Stimulated activated CD8-positive, alpha-beta memory T cell treated with anti-CD3 and anti-CD28 coated beads, Interleukin-4, amount 100 ng/mL, for 24 hours (primary cell): ENCODE measurements at places on chromosomes 11 and 22.
A peak's percentile ranks its signal among the peaks of the same experiment; 100 is the strongest.

GRCh38 chr22:50027639-50028537 lies 15.3 kb upstream of the IL17REL start:
- DNase-seq, result peak; percentile 50

- DNase-seq, result no peak
These were observed 39.7 kb downstream of the RTL6 start for GRCh38 chr22:44458044-44459020.

DNA sequence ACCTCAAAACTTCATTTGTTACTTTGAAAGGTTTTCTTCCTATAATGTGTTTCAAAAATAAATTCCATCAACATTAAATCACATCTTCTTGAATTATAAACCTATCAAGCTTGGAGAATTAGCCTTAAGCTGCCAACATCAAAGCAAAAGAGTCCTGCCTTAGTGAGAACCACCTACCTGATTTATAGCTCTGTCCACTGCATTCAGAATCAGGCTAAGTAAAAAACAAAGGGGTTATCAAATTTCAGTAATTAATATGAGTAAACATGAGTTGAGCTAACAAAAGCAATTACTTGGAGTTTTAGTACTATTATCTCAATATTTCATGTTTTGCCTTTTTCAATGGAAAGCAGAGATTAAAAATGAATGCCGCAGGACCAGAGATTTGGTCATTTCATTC lies 73.9 kb downstream of the CADM1 start:
- DNase-seq, result no peak

GRCh38 chr11:60170566-60170965 lies 12.3 kb downstream of the MS4A6A start:
- DNase-seq, result no peak

GRCh38 chr11:36296884-36297543 lies 926 bp downstream of the PRR5L start:
- DNase-seq, result no peak

- no peak for DNase-seq
These were observed 97.1 kb upstream of the ZC3H12C start for GRCh38 chr11:109996060-109996459.

DNA sequence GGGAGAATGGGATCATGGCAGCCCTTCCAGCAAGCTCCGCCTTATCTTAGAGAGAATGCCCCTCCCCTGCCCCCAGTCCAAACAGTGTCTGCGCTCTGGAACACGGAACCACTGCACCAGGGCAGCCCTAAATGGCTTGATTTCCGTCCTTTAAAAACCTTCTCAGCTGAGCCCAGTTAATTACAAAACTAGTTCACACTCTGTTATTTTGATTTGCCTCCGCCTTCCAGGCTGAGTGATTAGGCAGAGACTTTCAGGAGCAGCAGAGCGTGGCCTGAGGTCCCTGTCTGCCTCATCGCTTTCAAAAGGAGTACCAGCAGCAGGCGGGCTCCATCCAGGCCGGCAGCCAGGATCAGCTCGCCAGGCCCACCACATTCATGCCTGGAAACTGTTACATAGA lies 313.0 kb downstream of the BRD1 start:
- no peak for DNase-seq

DNA sequence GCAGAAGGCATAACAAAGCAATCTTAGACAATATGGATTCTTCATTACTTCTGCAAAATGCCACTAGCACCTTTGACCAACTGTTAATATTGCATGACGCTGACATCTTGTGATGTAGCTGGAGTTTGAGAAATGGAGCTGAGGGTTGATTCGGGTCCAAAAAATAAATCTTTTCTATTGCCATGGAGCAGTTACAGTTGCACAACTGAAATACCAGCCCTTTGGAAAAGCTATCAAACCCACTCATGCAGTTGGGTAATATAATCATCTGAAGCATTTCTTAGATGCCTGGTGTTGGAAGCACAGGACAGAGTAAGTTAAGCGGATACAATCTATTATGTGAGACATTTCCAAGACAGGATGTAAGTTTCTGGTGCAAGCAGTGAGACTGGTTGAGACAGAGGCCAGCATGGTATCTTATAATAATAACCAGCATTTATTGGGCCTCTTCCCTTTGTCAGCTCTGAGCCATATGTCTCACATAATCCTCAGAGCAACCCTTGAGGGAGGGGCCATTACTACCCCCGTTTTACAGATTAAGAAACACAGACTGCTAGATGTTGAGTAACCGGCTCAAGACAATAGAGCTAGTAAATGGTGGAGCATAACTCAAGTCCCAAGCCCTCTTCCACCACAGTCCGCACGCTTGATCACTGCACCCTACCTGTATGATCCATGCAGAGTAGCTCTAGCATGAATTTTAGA lies 74.9 kb upstream of the CAPRIN1 start:
- no peak for DNase-seq

DNA sequence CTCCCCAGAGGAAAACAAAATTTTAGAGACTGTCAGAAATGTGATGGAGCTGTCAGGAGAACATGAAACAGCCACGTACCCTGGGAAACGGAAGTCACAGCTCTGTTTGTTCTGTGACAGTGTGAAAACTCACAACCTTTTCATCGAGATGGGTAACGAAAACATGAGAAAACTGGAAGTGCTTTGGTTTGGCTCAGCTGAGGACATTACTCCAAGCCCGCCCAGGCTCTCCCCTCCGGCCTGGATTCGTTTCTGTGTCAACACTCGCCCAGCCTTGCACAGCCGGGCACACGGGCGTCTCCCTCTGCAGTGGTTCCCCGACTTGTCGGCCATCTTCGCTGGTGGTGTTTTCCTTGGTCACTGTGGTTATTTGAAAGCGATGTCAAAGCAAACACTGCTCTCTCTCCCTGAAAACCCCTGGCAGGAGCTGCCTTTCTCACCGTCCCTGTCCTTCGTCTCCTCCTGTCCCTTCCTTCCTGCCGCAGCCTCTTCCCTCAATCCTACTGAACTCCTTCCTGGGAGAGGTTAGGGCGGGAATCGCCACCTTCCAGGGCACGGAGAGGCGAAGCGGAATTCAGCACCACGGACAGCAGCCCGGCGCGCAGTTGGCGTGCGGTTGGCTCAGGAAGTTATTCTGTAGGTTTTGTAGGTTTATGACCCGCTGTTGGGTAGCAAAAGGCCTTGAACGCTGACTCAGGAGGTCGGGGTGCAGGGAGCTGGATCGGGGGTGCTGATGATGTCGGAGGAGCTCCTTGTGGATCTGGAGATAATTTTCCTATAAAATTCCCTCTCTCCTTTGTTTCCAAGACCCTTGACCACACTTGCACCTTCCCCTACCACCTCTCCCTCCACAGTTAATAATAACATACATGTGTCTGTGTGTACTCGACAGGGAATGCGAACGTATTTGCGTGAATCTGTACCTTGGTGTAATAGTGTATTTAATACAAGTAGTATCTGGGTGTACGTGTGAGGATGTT lies 13.1 kb upstream of the RPS19BP1 start:
- DNase-seq, result peak; percentile 58

GRCh38 chr11:106127604-106128003 lies 50.1 kb downstream of the AASDHPPT start:
- DNase-seq, result no peak

DNA sequence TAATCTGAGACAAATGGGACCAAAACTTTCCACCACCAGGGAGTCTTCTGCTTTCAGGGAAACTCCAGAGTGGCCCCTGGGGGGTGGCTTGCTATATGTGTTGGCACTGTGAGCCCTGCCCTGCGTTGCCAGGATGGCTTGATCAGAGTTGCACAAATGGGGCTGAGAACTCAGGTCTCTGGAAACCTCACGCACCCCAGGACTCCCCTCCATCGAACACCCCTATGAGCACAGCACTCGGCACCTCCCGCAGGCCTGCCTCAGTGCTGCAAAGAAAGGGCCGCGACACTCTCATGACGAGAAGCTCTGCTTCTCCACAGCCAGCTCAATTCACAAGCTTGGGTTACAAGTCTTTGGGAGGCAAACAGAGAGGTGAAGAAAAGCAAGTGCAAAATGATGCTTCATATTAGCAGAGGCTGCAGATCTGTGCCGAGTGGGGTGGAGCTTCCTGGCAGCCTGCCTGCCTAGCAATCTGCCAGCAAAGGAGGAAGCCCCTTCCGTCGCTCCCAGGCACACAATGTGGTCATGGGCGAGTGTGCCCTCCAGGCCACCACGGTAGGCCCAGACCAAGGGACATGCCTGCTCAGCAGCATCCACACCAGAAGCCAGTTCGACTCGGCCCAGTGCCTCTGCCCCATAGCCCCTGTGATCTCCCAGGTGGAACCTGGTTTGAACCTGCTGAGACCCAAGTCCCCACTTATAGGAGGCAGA lies 55.7 kb downstream of the MYH9 start:
- DNase-seq, result no peak

DNA sequence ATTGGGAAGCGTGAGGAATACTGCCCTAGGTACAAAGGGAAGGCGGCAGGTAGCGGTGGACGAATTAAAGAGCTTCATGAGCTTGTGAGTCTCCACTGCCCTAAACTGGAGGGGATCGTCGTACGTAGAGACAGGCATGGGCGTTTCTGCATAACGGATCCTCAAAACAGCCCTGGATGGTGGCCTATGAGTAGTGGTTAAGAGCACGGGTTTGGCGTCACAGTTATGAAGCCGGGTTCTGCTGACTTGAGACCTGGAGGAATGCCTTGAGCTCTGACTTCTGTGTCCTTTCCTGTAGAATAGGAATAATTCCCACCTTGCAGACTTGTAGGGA lies 335 bp downstream of the TMEM138 start:
- no peak for DNase-seq

GRCh38 chr11:80241766-80242165 lies 800.9 kb upstream of the TENM4 start:
- DNase-seq, result no peak

DNA sequence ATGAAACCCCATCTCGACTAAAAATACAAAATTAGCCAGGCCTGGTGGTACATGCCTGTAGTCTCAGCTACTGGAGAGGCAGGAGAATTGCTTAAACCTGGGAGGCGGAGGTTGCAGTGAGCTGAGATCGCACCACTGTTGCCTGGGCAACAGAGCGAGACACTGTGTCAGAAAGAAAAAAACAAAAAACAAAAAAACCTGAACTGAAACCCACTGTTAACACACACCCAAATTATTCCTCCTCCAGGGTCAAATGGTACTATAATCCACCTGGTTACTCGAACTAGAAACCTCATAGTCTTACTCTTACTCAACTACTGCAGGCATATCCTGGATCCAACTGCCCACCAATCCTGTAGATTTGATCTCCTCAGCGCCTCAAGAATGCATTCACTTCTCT lies 35.5 kb downstream of the USP28 start:
- DNase-seq, result no peak

- no peak for DNase-seq
These were observed 47.5 kb upstream of the SCUBE2 start for GRCh38 chr11:9138612-9139579.

GRCh38 chr11:121109916-121110586 lies 9.0 kb downstream of the TECTA start:
- no peak for DNase-seq

GRCh38 chr22:45263463-45264269 lies 21.1 kb upstream of the UPK3A start:
- DNase-seq, result no peak

- DNase-seq, result no peak
These were observed 122.7 kb upstream of the TRPC6 start for GRCh38 chr11:101706541-101706940.

- no peak for DNase-seq
These were observed 102.0 kb downstream of the ZNF280B start for GRCh38 chr22:22406445-22407027.

DNA sequence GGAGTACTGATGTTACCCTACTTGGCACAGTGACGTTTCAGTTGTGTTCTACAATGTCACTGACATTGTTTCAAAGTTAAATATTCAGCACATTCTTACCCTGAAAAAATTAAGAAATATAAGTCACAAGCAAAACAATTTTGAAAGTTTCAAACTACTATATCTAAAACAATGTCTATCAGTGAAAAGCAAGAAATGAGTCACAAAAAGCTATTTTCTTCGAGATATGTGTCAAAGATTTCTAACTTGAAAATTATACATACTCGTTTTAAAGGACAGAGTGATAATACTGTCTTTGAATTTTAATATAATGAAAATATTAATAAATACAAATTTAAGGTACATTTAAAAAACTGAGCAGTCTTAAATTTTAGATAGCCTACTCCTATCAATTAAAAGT lies 42.9 kb downstream of the RDX start:
- no peak for DNase-seq

DNA sequence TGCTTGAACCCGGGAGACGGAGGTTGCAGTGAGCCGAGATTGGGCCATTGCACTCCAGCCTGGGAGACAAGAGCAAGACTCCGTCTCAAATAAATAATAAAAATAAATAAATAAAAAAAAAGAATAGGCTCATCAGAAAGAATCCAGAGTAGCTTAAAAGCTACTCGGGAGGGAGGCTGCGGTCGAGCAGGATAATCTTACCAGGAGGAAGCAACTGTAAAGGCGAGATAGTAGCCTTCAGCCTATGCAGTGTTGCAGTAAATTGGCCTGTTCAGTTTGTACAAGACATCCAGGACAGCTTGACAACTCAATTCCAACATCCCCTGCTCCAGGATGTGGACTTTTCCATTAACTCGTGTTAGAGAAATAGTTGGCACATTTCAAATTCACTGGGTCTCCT lies 1164.7 kb downstream of the LRRC4C start:
- no peak for DNase-seq

DNA sequence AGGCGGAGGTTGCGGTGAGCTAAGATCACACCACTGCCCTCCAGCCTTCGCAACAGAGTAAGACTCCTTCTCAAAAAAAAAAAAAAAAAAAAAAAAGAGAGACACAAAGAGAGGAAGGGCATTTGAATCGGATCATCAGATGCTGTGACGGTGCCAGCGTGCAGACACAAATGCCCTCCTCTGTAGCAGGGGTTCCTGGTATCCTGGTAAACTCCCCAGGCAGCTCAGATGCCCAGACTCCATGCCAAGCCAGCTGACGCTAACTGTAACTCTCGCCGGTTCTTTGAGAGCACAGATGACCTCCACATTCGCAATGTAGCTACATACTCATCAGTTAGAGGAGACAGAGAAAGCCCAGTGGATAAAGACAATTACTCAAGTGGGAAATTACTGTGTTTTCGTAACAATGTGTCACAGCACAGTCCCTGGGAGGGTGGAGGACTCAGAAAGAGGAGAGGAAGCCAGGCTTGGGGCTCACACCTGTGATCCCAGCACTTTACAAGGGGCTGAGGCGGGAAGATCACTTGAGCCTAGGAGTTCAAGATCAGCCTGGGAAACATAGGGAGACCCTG lies 153.1 kb downstream of the BRD1 start:
- DNase-seq, result no peak

- DNase-seq, result no peak
These were observed 68.6 kb upstream of the TMEM45B start for GRCh38 chr11:129747071-129747470.

GRCh38 chr11:59556917-59557348 lies 45.6 kb downstream of the OR4D9 start:
- no peak for DNase-seq

GRCh38 chr11:95586155-95586554 lies 203.4 kb downstream of the FAM76B start:
- no peak for DNase-seq

GRCh38 chr11:24588081-24588480 lies 91.2 kb downstream of the LUZP2 start:
- DNase-seq, result no peak

DNA sequence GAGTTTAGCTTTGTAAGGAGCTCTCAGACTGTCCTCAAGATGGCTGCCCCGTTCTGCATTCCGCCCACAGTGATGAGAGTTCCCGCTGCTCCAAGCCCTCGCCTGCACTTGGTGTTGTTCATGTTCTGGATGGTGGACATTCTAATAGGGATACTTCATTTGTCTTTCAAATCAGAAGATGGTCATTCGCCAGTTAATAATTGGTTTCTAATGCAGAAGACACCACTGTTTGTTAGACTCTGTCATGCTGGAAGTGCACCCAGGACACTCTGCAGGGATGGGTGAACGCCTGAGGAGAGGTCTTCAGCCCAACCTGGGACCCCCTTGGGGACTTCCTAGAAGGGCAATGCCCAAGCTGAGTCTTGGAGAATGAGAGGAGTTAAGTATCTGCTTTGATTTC lies 836.4 kb downstream of the TBC1D22A start:
- DNase-seq, result no peak
